ENCODE measurements at places on chromosomes 6 and 20. TPM values are rescaled to one million over a fixed set of nuclear protein-coding genes. Genes with fewer than 3 reads are reported as not detected.
A peak's percentile ranks its signal among the peaks of the same experiment; 100 is the strongest.

The TRERF1 gene
- total RNA-seq: 14.5 TPM

The FRS3 gene
- 5.6 TPM for total RNA-seq

DNA sequence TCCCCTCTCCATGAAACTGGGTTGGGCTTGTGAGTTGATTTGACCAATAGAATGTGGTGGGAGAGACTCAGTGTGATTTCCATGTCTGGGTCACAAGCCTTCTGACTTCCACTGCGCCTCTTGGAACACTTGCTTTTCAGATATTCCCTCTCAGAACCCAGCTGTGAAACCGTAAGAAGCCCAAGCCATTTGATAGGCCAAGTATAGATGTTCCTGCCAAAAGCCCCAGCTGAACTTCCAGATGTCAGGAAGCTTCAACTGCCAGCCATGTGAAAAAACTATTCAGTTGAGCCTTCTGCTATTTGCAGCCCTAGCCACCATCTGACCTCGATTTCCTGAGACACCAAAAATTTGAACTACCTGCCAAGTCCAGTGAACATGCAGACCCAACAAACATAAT is 387.8 kb upstream of the GJE1 start:
- DNase-seq: no peak

GRCh38 chr20:48277266-48277665 is 492.0 kb upstream of the SULF2 start:
- DNase-seq: no peak

GRCh38 chr20:63915471-63915870 is 20.5 kb downstream of the DNAJC5 start:
- no peak for DNase-seq

The SPATS1 gene
- not detected for total RNA-seq

The SLC2A10 gene
- not detected for total RNA-seq

- DNase-seq: no peak
Observed at GRCh38 chr20:49562311-49563014, 5.5 kb downstream of the PTGIS start.

DNA sequence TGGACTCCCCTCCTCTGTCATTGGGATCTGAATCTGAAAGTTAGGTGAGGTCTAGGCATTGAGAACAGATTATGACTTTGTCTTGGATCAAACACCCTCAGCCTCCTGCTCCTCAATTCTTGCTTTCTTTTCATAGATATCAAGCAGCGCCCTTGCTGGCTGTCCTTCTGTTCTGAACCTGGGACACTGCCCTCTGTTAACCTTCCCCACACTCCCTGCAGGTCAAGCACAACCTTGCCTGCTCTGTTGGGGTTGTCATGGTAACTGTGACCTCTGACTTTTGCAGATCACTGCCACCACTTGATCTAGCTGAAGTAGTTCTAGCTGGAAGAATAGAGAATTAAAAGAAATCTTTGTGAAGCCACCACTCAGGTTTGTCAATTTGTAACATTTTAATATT is 16.4 kb upstream of the MICA start:
- DNase-seq: no peak

The EGFL8 gene
- total RNA-seq: 9.1 TPM

DNA sequence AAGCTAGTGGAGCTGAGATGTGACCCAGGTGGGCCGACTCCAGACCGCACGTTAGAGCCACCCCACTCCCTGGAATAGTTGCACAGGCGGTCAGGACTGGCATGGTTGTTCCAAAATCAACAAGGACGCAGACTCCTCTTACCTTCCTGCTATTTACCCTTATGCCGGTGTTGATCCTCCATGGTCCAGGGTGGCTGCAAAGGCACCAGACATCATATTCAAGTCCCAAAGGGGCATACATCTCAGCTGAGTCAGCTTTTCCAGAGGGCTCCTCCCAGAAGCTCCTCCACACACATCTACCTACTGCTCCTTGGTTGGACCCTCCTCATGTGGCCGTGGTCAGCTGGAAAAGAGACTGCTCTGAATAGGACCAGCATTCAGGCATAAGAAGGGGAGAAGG is 112.2 kb downstream of the SYCP2 start:
- no peak for DNase-seq

The DYNLT1 gene
- total RNA-seq: 118 TPM

GRCh38 chr6:70289299-70289698 is 13.6 kb downstream of the COL9A1 start:
- no peak for DNase-seq

- DNase-seq: no peak
Observed at GRCh38 chr6:51626391-51626790, 461.0 kb downstream of the PKHD1 start.

DNA sequence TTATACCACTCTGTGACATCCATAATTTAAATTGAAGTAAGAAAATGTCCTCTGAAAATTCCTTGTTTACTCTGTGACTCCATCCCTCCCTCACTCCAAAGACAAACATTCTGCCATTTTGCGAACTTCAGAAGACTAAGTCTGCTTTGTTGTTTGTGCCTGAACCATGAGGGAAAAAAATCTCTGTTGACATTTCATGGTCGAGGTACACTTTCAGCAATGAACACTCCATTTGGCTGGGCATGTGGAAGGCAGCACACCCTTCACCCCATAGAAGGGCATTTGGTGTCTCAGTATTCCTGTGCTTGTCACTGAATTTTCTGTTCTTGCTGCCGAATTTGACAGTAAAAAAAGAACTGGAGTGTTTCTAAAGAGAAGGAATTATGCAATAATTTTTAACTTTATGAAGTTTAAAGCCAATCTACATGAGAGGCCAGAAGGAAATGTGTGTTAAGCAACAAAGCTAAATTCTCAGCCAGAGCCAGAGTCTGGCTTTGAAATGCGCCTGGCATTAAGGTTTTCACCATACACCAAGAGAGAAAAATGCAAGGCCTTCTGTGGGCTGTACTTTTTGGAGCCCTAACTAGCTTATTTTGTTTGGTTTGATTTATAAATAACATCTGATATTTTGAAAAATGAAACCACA is 4.7 kb upstream of the PBOV1 start:
- no peak for DNase-seq

DNA sequence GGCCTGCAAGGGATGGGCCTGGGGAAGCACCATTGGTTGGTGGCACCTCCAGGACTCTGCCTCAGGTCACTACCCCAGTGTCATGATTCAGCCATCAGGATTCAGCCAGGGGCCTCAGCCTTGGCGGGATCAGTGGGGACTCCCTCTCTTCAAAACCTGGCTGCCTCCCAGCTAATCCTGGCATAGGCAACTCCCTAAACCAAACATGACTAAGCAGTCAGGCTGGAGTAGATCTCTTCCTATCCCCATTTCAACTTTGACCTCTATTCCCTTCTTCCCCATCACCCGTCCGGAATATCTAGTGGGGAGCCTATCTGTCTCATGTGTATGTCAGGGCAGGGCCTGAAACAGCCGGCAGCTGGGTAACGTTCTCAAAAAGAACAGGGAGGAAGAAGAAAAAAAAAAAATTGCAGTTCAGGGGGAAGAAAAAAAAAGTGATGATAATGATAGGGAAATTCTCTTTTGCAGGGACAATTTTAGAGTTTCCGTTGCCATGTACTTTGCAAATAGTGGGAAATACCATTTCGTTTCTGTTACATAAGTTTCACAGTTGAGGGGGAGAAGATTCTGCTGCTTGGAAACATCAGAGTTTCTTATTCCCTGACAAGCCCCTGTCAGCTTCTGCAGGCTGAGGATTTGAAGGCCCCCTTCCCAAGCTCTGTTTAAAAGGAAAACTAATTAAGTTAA is 4.1 kb upstream of the PREX1 start:
- DNase-seq: no peak

DNA sequence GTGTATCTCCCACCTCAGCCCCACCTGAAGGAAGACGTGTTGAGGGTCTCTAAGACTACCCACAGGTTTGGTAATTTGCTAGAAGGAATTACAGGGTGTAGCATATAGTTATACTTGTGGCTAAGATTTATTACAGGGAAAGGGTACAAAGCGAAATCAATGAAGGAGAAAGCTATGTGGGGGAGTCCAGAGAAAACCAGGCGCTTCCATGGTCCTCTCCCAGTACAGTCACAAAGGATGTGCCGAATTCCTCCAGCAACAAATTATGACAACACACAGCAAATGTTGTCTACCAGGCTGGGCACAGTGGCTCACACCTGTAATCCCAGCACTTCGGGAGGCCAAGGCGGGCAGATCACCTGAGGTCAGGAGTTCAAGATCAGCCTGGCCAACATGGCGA is 64.1 kb upstream of the TGM3 start:
- DNase-seq: no peak

The ELOVL2 gene
- not detected for total RNA-seq

DNA sequence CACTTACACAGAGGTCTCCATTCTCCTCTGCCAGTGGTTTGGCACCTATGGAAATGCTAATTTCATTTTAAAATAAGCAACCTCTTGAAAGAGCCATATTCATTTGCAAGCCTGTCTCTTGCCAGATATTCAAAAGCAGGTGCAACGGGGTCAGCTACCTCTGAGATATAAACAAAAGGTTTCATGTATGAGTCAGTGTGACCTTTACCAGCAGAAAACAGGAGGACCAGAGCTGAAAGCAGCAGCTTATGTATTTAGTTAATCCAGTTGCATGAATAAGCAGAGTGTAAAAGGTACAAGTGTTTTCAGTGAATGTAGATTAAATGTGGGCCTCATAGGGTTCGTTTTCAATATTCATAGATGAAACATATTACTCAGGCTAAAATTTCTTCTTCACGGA is 56.0 kb downstream of the TENT5A start:
- DNase-seq: no peak

GRCh38 chr20:5195655-5196054 is 68.8 kb downstream of the CDS2 start:
- no peak for DNase-seq

DNA sequence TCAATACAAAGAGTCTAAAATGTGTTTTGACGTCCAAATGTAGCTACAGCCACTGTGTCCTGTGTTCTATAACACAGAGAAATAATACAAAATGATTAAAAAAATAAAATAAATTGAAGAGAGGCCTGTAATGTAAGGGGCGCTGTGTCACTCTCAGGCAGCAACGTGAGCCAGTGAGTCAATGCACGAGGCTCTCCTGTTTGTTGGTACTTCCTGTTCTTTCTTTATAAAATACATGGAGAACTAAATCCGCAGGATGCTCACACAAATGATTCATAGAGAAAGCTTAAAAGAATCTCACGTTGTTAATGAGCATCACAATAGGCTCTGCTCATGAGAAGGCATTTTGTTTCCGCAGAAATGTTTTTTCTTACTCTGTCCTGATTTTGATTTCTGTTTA is 635.0 kb upstream of the AGPAT4 start:
- no peak for DNase-seq

The RIN2 gene
- not detected for total RNA-seq

DNA sequence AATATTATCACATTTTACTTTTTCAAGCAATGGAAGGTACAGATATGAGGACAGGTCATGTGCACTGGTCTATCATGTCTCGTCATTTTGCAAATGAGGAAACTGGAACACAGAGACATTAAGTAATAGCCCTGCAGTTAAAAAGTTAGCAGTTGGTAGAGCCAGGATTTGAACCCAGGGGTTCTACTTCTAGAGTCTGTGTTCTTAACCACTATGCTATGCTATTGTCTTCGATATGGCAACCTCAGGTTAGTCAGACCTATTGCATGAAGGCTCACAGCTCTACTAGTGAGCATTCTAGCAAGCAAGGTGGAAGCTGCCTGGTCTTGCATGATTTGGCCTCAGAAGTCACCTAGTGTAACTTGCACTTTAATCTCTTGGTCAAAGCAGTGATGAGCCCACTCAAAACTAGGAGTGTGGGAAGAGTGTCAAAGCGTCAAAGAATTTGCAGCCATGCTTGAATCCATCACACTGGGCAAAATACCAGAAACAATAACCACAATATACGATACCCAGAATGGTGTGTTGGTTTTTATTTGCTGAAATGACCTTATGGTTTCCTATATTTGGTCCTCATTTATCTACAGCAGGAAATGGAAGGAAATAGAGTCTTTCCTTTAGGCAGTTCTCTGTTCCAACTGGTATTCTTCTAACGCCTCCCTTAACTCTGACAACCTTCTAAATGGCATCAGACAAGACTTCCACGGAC is 20.4 kb upstream of the BMP2 start:
- no peak for DNase-seq

DNA sequence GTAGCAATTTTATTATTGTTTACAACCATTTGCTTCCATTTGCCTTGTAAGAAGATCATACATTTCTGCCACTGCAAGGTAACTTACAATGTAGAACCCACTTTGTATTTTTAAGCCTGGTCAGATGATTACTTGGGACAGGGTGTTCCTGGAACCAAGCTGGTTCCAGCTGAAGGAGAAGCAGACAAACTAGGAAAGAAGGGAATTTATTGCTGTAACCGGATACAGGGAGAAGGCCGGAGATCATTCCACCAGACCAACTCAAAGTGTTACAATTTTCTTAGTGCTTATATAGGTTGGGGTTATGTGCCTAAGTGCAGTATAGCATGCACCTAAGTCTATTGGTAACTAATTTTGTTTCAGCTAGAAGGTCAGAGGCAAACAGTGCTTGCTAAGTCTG is 104.4 kb downstream of the MANEA start:
- DNase-seq: no peak

The ILRUN gene
- 66.9 TPM for total RNA-seq

The HSPA1L gene
- total RNA-seq: 2.2 TPM

The METTL24 gene
- total RNA-seq: not detected

DNA sequence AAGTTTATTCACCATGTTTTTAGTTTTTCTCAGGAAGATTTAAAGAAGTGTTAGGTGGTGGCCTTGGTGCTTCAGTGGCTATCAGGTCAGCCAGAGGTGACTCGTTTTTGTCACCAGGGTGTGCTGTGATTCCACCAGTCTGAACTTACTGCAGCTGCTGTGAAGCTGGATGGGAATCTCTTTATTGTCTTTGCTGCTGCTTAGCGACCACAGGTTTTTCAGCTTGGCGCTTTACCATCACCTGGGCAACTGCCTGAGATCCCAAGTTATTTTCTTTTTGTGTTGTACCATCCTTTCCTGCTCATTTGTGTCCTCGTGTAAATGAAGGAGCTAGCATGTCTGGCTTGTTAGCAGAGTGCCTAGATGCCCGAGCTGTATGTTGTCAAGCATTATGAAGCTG is 146.9 kb downstream of the MACROD2 start:
- no peak for DNase-seq

DNA sequence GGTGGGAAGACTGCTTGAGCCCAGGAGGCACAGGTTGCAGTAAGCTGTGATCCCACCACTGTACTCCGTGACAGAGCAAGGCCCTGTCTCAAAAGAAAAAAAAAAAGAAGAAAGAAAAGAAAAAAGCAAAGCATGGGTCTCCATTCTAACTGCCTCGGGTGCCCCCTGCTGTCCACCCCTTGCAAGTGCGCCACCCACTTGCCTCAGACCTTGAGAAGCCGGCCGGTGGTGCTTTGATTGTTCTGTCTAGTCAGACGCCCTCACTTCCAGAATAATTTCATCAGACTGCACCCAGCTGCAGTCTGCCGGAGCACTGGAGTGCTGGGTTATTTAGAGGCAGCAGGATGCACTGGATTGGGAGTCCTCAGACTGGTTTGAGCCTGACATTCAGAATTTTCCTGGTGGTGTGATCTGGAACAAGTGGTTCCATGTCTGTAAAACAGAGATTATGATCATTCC is 17.6 kb upstream of the TM9SF4 start:
- peak; percentile 92 for DNase-seq

GRCh38 chr6:128508588-128509296 is 11.7 kb downstream of the PTPRK start:
- no peak for DNase-seq

The CPNE5 gene
- total RNA-seq: 1.1 TPM

GRCh38 chr20:47753576-47754387 is 31.5 kb downstream of the SULF2 start:
- no peak for DNase-seq

The SEMG1 gene
- total RNA-seq: not detected

GRCh38 chr6:109672175-109672574 is 18.8 kb downstream of the AK9 start:
- DNase-seq: no peak

The TXLNB gene
- 0.26 TPM for total RNA-seq

Data from activated CD4-positive, alpha-beta T cell treated with anti-CD3 and anti-CD28 coated beads for 36 hours (primary cell).